ENCODE measurements at places on chromosomes 1 and 21. TPM values are rescaled to one million over a fixed set of nuclear protein-coding genes. Genes with fewer than 3 reads are reported as not detected.

TRIM67 gene
- polyA plus RNA-seq = 0.16 TPM

LHX4 gene
- polyA plus RNA-seq = 4.0 TPM

DNA sequence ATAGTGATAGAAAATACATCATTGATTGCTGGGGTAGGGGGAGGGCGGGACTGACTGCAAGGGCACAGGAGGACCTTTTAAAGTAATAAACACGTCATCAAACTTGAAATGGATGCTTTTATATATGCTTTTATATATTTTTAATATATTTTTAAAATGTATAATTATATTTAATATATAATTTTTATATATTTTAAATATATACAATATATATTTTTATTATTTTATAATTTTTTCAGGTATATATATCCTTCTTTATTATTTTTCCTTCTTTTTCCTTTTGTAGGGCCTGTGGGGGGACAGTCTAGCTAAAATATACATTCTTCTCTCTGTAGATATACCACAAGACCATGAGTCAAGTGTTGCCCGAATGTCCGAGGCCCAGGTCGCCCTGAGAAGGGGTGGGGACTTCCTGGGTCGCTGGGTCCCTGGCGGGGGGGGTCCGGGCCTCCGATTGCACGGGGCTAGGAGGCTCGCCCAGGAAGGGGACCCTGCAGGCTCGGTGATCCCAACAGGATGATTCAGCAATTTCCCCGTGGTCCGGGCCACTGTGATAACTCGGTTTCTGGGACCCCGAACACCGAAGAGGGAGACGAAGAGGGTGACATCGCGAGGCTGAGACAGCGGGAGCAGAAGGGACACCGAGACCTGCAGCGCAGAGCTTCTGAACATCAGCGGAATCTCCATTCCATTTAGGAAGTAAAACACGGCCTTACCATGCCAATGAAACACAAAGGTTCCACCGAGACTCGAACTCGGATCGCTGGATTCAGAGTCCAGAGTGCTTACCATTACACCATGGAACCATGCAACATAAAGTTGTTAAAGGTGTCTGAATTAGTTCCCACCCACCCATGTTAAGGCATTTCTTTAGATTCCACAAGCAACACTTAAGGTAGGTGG lies 112.5 kb upstream of the NBPF11 start:
- no peak for DNase-seq

DNA sequence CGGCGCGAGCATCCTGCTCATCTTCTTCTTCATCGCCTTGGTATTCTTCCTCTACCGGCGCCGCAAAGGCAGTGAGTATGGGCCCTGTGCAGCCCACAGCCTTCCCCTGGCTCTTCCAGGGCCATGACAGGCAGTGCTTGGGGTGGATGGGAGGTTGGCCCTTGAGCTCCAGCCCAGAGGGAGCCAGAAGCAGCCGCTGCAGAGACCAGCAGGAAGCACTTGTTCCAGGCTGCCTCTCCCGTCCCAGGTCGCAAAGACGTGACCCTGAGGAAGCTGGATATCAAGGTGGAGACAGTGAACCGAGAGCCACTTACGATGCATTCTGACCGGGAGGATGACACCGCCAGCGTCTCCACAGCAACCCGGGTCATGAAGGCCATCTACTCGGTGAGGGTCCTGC lies 87.3 kb upstream of the CD1D start:
- DNase-seq = no peak

C8A gene
- not detected for polyA plus RNA-seq

- no peak for DNase-seq
These were observed 81.2 kb downstream of the RIPK4 start for GRCh38 chr21:41685511-41686149.

DNTTIP2 gene
- polyA plus RNA-seq = 56.4 TPM

IQCC gene
- polyA plus RNA-seq = 2.5 TPM

DNA sequence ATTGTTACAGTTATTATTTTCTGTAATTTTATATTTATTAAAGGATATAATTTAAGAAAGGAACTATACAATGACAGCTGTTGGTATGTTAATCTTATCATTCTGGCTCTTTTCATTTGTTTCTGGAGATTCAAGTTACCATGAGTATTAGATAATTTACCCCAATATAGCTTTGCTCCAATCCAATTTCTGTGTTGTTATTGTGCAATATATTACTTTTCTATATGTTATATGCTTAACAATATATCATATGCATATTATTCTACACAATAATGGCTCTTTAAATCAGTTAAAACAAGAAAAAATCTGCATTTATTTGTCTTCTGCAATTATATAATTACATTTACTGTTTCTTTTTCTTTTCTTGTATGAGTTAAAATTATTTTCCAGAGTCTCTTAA lies 1650.9 kb downstream of the BRINP3 start:
- no peak for DNase-seq

DNA sequence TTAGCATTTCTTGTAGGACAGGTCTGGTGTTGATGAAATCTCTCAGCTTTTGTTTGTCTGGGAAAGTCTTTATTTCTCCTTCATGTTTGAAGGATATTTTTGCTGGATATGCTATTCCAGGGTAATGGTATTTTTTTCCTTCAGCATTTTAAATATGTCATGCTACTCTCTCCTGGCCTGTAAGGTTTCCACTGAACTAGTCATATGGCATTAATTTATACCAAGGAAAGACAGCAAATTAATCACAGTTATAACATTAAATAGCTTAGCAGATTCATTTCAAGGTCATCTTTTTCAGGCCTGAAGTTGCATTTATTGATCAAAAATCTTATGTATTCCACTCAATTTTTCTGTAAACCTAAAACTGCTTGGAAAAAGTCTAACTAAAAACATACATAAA lies 54.9 kb downstream of the AK5 start:
- DNase-seq = no peak

DNA sequence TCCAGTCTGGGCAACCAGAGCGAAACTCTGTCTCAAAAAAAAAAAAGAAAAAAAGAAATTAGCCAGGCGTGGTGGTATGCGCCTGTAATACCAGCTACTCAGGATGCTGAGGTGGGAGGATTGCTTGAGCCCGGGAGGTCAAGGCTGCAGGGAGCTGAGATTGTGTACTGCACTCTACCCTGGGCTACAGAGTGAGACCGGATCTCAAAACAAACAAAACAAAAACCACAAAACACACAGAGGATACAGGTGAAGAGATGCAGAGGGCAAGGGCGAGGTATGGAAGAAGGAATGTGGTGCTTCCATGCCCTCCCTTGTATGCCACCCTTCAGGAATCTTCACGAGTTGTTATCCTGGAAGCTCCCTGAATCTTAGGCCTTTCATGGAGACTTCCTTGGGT lies 68.5 kb downstream of the NDUFS5 start:
- no peak for DNase-seq

DNA sequence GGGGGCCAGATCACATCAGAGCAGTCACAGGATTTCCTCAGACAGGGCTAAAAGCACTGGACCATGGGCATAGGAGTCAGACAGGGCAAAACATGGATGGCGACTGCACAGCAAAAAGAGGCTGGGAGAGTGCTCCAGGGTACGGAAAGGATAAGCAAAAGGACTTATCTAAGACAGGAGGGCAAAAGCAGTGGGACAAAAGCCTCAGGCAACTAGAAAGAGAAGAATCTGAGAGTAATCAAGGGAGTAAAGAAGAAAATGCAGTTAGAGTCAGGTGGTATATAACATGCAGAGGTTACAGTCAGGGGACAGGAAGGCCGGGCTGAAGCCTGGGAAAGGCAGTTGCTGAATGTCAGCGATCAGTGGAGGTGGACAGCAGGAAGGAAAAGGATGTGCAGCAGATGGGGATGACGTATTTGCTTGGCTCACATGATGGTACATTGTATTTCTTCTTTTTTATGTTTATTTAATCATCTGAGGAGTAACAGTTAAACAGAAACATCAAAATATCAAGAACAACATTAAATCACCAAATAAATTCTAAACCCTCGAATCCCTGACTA lies 63.1 kb upstream of the CNN3 start:
- no peak for DNase-seq

DNA sequence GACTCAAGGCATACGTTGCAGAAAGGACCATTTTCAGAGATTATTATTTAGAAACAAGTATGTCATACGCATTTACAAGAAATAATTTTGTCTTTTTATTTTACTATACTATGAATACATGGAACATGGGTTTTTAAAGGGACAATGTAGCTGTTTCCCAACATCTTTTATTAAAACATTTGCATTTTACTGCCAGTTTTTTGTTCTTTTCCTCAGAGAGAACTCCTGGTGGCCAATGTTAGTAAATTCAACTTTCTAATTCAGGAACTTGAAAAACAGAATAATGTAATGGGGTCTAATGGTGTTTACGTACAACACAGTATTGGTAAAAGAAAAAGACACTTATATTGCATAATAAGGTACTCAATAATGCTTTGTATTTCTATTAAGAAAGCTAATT lies 14.9 kb downstream of the PRDM2 start:
- DNase-seq = no peak

PCNX2 gene
- 17.6 TPM for polyA plus RNA-seq

- DNase-seq = no peak
These were observed 97.4 kb downstream of the KCNH1 start for GRCh38 chr1:211036381-211037060.

GRCh38 chr21:36706482-36706852 lies 7.6 kb downstream of the SIM2 start:
- no peak for DNase-seq

SPRR3 gene
- not detected for polyA plus RNA-seq

ST7L gene
- polyA plus RNA-seq = 25.3 TPM

DNA sequence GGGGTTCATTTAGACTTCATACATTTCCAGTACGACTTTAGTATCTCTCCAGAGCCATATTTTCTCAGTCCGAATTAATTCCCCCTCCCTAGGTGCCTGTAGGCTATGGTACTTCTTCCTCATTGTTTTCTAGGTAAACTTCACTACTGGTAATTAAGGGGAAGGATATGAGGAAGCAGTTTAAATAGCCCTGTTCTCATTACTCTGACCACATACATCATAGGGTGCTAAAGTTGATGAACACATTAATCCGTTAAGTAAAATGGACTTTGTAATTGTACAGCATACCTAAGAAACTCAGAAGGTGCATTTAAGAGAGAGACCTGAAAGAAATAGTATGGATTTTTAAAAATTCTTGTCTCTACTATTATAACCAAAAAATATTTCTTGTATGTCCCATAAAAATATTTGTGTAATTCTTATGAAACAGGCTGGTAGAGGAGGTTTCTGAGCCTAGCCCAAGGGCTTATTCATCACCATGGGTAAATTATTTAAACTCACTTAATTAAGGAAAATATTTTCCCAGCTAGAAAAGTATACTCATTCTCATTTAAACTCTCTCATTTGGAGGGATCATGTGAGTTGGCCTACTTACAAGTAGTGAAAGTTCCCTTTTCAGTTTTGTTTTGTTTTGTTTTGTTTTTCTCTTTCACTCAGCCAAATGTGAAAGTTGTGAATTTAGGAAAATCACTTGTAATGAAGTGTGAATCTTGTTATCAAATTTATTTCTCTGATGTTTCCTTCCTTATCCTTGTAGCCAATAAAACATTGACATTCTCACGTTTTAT lies 2.0 kb downstream of the PRMT6 start:
- no peak for DNase-seq

ATF6 gene
- polyA plus RNA-seq = 21.1 TPM

GRCh38 chr1:39754026-39754570 lies 15.4 kb downstream of the PPIE start:
- DNase-seq = no peak

GALNT2 gene
- polyA plus RNA-seq = 71.0 TPM

DNA sequence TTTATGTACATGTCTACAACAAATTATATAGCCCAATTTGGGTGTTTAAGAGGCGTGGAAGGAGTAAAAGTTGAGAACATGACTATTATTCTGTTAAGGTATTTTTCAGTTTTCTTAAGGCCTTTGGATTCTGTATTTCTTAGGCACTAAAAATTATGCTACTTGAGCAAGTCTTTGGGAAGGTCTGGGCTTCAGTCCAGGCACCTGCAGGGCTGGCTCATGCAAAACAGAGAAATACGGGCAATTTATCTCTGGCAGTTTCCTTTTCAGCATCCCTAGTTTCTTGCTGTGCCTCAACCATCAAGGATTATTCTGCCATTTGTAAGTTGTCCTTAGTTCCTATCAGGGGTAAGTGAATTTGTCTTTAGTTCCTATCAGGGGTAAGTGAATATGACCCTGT lies 358.8 kb upstream of the B3GALT2 start:
- DNase-seq = no peak

DNA sequence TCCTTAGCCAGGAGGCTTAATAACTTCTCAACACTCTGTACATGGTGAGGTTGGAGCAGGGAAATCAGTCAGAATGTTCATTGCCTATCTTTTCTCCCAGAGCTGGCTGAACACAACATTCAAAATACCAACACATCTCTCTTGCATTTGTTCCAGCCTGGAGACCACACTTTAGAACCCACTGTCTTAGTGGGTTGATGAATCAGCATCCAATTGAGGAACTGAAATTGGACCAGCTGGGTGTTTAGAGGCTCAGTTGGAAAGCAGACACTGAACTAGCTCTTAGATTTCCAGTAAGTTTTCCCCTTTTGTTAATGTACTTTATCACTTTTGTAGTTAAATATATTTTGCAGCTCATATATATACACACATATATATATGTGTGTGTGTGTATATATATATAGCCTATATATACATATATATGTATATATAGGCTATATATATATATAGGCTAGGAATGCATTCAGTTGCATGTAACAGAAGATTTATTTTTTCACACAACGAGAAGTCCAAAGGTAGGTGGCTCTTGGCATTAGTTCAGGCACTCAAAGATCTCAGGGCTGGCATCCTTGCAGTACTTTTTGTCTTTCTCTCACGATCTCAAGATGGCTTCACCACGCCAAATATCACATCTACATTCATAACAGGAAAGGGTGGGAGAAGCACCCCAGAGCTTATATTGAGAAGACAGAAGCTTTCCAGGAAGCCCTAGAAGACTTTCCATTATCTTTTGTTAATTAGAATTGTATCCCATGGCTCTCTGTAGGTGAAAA lies 35.0 kb upstream of the HUNK start:
- no peak for DNase-seq

DNA sequence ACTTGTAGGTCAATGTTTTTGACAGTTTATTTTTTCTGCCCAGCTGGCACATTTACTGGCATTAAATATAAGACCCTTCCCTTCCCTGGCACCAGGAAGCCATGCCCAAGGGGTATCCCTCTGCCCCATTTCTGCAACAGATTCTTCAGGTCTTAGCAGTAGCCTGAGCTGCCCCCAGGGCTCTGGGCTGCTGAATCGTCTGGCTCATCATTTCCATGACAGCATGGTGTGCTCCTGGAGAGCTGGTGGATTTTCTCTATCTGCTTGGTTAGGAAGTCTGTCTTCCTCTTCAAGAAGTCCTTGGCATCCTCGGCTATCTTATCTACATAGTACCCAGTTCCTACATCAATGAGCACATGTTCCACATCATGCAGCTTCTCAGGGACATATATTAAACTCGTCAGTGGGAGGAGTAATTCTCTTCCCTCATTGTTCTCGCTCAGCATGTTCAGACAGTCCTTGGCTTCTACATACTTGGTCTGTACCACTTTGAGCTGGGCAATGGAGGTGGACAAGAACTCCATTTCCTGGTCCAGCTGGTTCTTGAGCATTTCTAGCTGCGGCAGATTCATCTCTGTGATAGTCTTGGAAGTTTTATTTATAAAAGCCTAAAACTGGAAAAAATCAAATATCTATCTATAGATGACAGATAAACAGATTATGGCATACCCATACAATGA lies 23.5 kb downstream of the MIA3 start:
- DNase-seq = no peak
